Smooth muscle cell of the brain vasculature (primary cell): ENCODE measurements at places on chromosomes 6 and 20.

- no peak for DNase-seq
Measured at GRCh38 chr6:140438346-140438735, 1063.9 kb upstream of the CITED2 start.

GRCh38 chr6:142385352-142385751 is 83.5 kb downstream of the ADGRG6 start:
- DNase-seq: no peak

DNA sequence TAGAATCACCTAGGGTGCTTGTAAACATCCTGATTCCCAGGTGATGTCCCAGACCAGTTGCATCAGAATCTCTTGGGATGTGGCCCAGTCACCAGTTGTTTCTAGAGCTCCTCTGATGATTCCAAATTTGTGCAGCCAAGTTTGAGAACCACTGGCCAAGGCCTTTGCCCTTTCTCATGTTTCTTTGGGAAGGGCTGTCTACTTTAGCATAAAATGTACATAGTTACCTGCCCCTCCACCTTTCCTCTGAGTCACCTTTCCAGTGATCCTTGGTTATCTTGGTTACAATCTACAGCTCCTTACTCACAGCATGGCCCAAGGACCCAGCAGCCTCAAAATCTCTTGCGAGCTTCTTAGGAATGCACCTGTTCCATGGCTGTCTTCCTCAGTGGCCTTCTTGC is 266.4 kb upstream of the PRND start:
- DNase-seq: no peak

DNA sequence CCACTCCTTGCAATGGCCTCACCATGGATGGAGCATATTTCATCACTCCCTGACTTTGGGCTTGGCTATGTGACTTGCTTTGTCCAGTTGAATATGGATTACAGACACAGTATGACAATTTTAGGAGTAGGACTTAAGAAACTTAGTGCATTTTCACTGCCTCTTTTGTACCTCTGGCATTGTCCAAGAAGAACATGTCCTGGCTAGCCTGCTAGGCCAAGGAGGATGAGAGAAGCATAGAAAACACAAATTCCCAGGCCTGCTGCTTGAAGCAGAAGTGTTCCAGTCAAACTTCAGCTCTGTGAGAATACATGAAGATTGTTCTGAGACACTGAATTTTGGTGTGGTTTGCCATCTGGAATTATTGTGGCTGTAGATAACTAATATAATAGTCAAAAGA is 3.1 kb upstream of the MCHR2 start:
- no peak for DNase-seq

DNA sequence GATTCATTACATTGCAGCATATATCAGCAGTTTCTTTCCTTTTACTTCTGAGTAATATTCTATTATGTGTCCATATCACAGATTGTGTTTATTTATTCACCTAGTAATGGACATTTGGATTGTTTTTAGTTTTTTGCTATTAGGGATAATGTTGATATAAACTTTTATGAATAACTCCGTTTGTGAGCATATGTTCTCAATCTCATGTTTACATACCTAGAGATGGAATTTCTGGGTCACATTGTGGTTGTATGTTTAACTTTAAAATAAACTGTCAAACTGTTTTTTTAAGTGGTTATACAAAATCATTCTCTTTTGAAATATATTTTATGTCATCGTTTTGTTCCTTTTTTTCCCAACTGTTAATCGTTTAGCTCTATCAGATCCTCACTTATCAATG is 311.6 kb downstream of the MMUT start:
- peak; percentile 17 for DNase-seq

DNA sequence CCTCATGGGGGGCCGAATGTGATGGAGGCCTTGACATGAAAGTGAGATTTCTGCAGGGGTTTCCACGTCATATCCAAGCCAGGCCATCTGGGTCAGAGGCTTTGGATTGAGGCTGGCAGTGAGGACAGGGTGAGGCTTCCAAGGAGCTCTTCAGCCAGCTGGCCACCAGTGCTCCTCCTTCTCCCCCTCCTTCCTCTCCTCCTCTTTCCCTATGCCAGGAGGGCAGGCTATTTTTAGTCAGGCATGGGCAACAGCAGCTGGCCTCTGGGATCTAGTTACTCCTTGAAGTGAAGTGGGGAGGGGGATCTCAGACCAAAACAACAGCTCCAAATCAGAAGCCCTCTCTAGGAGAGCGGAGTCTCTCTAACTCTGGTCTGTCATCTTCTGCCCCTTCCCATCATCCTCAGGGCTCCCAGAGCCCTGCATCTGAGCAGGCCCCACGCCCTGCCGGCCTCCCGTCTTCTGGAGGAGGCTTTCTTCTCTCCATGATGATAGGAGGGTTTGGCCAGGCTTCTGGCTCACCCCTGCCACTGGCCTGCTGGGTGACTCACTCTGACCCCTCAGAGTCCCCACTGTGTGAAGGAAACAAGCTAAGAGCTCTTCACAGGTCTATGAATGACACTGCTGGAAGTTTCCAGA is 612 bp downstream of the TNNC2 start:
- peak; percentile 65 for DNase-seq

GRCh38 chr6:1894954-1895353 is 285.2 kb downstream of the FOXC1 start:
- DNase-seq: no peak

DNA sequence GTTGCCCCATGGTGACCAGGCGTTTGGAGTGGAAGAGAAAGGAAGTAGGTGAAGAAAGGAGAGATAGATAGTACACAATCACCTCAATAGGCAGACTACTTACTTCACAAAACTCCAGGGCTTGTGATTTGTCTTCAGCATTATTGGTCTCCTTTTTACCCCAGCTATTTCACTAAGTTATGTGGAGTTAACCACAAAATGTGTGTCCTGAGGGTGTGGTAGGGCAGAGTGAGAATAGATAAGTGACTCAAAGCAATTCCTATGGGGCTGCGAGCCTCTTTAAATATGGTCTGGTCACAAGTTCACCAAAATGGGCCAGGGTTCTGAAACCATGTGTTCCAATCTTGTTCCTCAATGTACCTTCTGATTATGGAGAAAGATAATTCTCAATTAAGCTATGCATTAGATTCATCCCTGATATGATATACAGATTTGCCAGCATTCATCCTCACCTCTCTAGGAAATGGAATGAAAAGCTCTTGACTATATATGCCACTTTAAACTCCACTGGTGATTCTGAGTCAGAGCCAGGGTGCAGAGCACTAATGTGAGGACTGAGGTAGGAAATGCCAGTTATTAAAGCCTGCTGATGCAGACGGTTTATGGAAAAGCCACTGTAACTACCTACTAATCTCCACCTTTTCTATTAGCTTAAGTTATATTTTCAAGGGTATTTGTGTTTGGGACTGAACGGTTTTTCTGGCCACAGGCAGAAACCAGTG is 310.6 kb upstream of the MANEA start:
- no peak for DNase-seq

- DNase-seq: no peak
Measured at GRCh38 chr6:8335896-8336295, 99.4 kb downstream of the SLC35B3 start.

GRCh38 chr6:21666853-21667681 is 73.5 kb downstream of the SOX4 start:
- DNase-seq: no peak

DNA sequence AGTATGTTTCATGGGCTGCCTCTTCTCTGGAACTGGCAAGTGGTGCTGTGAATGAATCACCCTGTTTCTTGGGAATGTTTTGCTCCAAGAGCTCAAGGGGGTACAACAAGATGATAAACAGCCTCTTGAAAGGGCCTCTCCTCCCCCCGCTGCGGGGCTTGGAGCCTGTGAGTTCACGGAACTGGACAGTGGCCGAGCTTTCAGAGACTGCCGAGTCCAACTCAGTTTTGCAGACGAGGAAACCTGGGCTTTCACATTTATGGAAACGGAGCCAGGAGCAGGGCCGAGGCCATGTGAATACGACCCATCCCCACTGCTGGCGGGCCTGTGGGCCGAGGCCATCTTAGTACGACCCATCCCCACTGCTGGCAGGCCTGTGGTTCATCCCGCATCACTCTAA is 18.2 kb upstream of the SRC start:
- no peak for DNase-seq

- no peak for DNase-seq
Measured at GRCh38 chr20:21570285-21570992, 56.6 kb upstream of the NKX2-2 start.

DNA sequence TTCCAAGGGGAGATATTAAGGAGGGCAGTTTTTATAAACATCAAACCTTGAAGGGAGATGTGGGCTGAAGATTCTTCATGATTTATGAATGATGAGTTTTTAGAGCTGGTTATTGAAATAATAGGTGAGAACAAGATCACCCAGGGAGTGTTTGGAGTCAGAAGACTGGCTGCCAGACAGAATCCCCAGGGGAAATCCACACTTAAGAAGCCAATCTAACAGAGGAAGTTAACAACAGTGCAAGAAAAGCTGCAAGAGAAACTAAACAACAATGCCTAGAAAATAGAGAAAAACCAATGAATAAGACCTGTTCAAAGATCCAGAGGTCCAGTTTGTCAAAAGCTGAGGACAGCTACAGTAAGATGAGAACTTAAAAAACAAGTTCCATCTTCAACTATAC is 167.9 kb upstream of the MAN1A1 start:
- DNase-seq: no peak

GRCh38 chr6:75333676-75334200 is 49.1 kb upstream of the TMEM30A start:
- no peak for DNase-seq

GRCh38 chr6:30259140-30260035 is 46.2 kb upstream of the TRIM26 start:
- peak; percentile 39 for DNase-seq

GRCh38 chr6:123635144-123635543 is 1.6 kb downstream of the TRDN start:
- DNase-seq: no peak

- no peak for DNase-seq
Measured at GRCh38 chr6:137728386-137729349, 138.4 kb upstream of the TNFAIP3 start.

GRCh38 chr6:100504786-100505737 is 40.3 kb upstream of the SIM1 start:
- peak; percentile 12 for DNase-seq

DNA sequence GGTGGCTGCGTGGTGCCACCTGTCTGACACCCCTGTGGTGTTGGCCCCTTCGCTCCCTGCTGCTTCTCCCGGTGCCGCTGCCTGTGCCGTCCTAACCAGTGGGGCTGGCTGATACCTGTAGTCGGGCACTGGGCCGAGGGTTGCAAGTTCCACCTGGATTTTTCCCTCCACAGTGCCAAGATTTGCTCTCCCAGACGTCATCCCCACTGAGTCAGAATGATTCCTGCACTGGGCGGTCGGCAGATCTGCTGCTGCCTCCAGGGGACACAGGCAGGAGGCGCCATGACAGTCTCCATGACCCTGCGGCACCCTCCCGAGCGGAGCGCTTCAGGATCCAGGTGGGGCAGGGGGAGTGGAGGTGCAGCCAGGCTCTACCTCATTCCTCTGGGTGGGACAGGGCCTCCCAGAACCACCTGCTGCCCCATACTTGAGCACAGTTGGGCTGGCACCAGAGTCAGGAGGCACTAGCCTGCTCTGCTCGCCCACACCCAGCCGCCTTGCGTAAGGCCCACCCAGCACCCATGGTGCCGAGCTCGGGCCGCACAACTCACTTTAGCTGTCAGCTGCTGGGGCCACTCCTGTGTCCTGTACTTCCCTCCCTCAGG is 60.2 kb downstream of the TCP11 start:
- no peak for DNase-seq

GRCh38 chr6:133100865-133101264 is 140.3 kb upstream of the EYA4 start:
- no peak for DNase-seq

- no peak for DNase-seq
Measured at GRCh38 chr20:53555081-53555480, 38.6 kb downstream of the ZNF217 start.

DNA sequence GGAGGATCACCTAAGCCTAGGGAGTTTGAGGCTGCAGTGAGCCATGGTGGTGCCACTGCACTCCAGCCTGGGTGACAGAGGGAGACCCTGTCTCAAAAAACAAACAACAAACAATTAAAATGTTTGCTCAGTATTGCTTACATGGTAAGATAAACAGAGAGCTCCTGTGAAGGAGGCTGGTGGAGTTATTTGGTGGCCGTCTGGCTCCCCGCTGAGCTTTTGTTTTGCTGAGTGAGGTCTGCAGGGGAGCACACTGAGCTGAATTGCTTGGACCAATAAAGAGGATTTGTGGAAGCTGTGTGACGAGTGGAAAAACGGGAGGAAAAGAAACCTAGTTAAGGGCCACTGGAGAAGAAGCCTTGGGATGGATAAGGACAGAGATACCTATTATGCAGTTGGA is 41.1 kb upstream of the BMP6 start:
- no peak for DNase-seq

GRCh38 chr6:106847116-106847515 is 127.4 kb downstream of the CD24 start:
- no peak for DNase-seq

DNA sequence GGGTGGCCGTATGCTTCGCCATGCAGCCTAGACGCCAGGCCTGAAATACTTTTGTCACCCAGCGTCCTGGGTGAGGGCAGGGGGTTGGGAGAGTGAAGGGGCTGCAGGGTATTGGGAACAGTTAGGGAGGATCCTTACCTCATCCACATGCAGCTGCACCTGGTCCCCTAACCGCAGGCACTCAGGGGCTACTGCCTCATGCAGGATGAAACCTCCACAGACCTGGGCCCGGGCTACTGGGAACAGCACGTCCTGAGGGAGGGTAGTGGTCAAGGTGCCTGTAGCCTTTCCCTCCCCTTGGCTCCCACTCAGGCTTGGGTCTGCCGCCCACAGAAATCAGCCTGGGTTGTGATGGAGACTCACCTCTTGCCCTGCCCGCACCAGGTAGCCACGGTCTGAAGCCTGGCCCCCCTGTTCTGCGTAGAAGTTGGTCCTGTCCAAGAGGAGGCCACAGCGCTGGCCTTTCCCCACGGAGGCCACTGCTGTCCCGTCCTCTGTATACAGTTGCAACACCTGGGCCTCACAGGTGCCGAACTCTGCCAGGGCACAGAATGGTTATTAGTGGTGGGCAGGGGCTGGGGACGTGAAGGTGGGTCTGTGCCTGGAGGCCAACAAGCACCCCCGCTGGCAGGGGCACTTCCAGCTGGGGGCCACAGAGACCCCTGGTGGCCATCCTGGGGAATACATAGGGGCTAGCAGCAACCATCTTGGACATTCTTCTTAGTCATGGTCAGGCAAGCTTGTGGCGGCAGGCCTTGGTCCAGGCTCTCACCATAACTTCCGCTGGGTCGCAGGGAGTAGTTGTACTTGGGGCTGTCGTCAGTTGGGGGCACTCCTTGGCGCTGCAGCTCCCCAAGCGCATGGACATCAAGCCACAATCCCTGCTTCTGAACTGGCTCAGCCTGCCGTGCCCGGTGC is 8.6 kb downstream of the AARS2 start:
- no peak for DNase-seq

DNA sequence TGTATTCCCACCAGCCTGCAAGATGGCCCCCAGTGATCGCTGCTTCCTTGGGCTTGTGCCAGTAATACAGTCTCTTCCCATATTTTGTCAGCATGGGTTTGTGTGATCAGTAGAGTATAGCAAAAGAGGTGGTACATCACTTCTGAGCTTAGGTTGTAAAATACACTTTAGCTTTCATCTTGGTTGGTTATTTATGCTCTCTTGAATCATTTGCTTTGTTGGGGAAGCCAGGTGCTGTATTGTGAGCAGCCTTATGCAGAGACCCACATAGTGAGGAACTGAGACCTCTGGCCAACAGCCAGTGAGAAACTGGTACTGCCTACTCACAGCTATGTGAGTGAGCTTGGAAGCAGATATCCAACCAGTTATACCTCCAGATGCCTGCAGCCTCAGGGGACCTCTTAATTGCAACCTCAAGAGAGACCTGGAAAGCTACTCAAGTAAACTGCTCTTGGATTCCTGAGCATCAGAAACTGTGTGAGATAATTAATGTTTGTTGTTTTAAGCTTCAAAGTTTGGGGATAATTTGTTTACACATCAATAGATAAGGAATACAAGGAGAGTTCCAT is 229.3 kb downstream of the FARS2 start:
- no peak for DNase-seq
